ENCODE measurements at places on chromosomes 5 and 9. TPM values are rescaled to one million over a fixed set of nuclear protein-coding genes. Genes with fewer than 3 reads are reported as not detected.

- no peak for ATAC-seq
These were observed 63.7 kb upstream of the PAM start for GRCh38 chr5:102691434-102691833.

DNA sequence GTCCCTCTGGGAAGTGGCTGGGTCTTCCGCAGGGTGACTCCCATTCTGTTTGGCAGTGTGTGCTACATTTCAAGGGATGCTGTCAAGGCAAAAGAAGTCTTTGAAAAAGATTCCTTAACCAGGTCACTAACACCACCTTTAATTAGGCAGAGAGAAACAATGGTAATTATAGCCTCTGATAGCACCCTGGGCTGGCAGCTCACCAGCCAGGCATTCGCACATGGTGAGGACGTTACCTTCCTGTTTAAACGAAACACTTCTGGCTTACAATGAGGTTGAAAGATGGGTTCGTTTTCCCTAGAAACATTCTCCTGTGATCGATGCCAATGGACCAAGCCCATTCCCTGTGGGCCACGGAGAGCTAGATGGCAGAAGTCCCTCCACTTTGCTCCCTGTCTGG lies 230.1 kb upstream of the PANK3 start:
- no peak for ATAC-seq

DNA sequence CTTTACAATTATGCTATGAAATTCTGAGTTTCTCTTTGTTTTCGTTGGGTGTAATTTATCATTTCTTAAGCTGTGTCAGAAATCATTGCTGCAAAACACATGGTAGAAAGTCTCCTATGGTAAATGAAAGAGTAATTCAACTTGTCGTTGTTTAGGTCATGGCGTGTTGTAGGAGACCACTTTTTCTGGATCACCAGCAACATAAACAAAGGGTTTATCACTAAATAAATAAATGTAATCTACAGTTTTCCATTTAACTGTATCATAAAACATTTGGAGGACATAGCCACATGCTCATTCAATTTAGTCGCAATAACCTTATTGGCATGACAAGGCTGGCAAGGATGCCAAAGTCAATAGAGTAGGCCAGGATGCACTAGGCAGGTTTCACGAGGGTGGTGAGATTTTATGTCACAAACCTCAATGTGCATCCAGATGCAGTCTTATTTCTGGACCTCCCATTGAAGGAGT lies 154.4 kb upstream of the ERCC6L2 start:
- no peak for ATAC-seq

DNA sequence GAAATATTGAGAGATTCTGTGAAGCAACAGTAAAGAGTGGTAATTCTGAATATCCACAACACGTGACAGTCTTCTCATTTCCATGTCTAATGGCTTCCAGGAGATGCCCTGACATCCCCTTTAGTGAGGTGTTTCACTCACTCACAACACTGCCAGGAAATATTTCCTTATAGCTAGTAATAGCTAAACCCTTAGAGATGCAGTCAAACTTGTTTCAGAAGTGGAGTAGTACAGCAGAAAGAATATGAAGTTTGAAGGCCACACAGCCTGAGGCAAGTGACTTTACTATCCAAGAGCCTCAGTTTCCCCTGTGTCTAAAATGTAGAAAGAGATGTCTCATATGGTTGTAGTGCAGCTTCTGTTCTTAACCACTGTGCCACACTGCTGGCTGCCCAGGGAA lies 139.2 kb downstream of the CDK5RAP2 start:
- ATAC-seq, result no peak

- ATAC-seq, result no peak
These were observed 4.7 kb downstream of the LNPEP start for GRCh38 chr5:96940586-96940985.

The BNIP1 gene
- total RNA-seq, result 23.5 TPM

The MED22 gene
- 18.9 TPM for total RNA-seq

The TSSK1B gene
- not detected for total RNA-seq

The CETN3 gene
- total RNA-seq, result 39.3 TPM

- no peak for ATAC-seq
These were observed 311.1 kb upstream of the IRX1 start for GRCh38 chr5:3284506-3284905.

DNA sequence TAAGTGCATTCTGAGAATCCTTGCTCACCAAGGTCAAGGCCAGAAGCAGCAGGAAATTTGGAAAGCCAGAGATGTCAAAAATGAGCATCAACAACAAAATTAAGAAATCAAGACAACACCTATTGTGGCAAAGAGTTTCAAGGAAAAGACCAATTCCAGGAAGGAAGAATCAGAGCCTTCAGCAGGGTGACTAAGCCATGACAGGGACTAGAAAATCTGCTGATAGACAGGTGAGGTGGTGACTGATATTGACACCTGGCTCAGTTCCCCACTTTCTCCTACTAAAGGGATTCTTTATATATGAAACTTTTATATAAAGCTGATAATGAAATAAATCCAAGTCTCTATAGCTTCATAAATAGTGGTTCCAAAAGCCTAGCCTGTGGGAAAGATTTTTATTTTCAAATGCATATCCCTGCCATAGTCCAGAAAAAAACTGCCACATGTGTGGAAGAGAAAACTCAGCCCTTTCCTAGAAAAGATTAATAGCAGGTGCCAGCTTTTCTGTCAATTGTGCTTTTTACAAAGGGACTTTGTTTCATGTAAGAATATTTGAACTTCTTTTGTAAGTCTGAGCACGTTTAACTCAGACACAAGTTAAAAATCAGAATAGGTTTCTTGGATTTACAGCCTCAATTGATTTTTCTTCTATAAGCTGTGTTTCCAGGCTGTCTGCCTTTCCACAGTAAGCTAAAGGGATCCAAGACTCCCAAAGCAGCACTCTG lies 81.1 kb upstream of the GRAMD2B start:
- ATAC-seq, result no peak

DNA sequence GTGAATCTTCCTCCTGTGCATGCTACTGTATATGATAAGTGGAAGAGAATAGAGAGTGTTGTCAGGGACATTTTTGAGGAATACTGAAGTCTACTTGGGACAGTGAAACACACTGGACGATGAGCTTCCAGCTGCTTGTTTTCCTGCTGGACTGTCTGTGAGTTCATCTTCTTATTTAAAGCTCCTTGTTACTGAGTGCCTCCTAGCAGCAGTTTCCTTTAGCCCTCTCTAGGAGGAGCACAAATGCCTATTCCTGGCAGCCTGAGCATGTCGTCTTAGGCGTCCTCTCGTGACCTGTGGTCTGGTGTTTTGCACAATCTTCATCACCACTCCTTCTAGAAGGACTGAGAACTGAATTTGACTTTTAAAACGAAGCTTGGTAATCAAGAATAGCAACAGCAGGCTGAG lies 43.8 kb downstream of the ANKRD33B start:
- ATAC-seq, result peak; percentile 76

GRCh38 chr5:142844866-142845265 lies 74.7 kb downstream of the ARHGAP26 start:
- ATAC-seq, result no peak

The FAXDC2 gene
- 3.9 TPM for total RNA-seq

GRCh38 chr5:170885809-170886208 lies 24.0 kb downstream of the RANBP17 start:
- no peak for ATAC-seq

DNA sequence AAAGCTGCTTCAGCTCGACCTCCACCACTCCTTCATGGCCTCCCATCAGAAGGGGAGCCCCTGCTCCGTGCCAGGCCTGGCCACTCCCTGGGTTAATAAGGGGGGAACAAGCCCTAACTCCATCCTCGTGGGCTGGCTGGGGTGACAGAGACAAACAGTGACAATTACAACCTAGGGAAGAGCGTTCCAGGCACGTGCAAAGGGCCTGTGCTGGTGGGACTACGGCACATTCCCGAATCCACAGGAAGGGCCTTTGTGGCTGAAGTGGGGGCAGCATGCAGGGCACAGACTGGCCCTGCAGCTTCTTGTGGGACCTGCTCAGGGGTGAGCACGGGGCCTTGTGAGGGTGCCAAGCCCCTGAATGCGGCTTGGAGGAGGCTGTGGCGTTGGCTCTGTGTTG lies 157.4 kb downstream of the C9orf50 start:
- no peak for ATAC-seq

DNA sequence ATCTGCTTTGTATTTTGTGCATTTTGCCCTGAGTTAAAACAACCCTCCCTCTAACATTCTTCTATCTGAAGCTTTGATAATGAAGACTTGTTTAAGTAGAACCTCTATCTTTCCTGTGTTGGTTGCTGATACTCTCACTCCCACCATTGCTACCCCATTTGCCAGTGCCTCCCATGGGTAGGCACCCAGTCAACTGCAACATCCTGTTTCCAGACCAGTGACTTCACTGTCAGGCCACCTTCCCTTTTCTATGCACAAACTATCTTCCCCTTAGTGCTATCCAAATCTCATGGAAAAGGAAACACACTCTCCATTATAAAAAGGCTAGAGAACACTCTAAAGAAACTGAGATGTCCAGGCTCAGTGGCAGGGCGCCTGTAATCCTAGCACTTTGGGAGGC lies 5.6 kb upstream of the IARS1 start:
- no peak for ATAC-seq

GRCh38 chr9:75147638-75148037 lies 59.3 kb downstream of the OSTF1 start:
- peak; percentile 49 for ATAC-seq

The MEIKIN gene
- not detected for total RNA-seq

The PCDHA9 gene
- total RNA-seq, result 2.3 TPM

DNA sequence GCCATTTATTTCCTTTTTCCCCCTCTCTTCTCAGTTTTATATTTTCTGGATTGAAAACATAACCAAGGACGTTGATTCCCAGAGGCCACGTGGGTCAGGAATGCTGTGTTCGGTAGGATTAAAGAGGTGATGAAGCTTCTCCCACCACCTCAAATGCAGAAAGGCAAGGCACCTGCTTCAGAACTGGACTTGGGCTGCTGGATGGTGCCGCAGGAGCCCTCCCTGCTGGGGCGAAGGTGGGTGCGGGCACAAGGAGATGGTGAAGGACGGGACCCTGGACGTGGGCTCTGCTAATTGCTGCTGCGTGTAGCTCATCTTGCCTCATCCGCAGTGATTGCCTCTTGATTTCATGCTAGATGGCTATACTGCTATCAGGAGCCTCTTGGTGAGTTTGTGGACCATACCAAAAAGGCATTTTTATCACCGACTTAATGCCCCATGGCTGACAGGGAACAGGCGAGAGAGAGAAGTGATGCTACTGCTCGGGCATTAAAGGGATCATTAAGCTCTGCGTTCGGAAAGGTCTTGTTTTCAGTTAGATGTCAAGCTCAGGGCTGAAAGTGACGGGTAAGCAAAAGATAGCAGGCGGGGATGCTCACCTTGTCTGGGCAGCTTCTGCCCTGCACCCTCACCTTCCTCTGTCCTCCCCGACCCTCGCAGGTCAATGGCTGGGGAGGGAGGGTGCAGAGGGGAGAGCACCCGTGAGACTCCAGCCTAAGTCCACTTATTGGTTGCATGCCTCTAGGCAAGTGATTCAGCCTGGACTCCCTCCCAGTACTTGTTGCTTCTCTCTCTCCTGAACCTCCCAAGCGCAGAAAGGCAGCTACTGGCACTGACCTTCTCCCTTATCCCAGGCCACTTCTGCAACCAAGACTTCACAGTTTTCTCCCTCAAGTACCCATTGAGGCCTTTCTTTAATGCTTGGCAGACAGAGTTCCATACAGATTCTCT lies 71.6 kb upstream of the FSTL4 start:
- no peak for ATAC-seq

- ATAC-seq, result no peak
These were observed 211.9 kb downstream of the ACTL7B start for GRCh38 chr9:108643731-108644510.

- no peak for ATAC-seq
These were observed 57.4 kb upstream of the DMRTA1 start for GRCh38 chr9:22389271-22389670.

DNA sequence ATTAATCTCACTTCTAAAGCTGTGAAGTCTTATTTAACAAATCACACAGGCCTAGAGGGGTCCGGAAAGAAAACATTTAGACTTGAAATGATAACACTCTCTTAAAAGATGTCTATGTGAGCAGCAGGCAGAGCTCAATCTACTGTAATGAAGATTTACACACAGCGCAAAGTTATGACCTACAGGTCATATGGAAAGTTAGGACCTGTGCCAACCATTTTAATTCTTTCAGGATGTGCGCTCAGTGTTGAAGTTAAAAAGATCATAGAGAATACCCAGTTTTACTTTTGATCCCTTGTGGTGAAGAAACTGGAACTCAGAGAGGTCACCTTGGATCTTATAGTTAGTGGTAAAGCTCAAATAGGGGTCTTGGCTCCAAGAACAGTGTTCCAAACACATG lies 3.1 kb upstream of the CREBRF start:
- no peak for ATAC-seq

The MEGF10 gene
- 8.5 TPM for total RNA-seq

The RLN2 gene
- total RNA-seq, result not detected

The C9orf50 gene
- total RNA-seq, result 0.23 TPM

DNA sequence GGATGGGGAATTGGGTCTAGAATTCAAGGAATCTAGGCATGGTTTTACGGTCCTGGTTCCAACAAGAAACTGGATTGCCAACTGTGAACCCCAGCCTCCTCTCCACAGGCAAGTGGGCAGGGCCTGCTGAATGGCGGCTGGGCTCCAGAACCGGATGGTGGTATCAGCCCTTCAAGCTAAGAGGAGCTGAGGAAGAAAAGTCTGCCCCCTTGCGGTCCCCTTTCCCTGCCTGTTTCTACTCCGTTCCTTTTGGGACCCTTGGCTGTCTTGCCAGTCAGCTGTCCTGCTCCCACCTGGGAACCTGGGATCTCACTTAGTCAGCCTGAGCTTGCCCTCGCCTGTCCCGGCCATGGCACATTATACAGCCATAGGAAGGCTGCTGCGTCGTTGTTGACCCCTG lies 234.4 kb upstream of the DAPK1 start:
- no peak for ATAC-seq

The GPRIN1 gene
- 39.6 TPM for total RNA-seq

DNA sequence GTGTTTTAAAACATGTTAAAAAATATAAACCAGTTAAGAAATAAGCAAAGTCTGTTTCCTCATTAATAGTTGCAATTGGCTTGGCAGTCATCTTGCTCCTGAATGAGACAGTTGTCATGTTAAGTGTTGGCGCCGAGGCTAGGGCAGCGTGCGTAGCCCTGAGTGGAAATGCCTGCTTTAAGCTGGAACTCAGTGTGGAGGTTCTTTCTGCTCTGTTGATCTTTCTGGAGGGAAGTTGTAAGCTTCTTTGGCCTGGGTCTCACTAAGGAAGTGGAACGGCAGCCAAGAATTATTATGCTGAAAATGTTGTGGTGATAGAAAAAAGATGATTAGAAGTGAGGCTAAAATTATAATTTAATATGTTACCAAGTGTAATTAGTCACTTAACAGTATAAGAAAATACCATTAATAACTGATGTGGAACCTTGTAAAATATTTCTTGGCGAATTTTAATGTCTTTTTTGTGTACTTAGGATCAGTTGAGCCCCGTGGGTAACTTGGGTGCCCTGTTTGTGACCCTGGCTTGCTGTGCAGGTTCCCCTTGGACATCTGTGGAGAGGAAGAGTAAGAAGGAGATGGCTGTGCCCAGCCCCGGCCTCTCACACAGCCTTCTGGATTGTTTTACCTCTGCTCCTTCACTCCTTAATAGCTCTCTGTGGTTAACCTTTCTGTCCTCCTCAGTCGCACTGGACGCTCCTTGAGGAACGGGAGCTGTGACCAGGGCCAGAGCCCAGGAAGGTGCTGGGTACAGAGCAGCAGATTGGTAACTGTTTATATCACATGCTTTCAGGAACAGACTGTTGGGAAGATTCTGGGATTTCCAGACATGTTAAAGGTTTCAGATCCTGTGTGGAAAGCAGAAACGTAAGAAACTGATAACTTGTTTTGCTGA lies 31.0 kb downstream of the PCBD2 start:
- no peak for ATAC-seq

All from motor neuron (in vitro differentiated cells).